GF-D8 (cell line): ENCODE measurements at places on chromosomes 13 and 19.

DNA sequence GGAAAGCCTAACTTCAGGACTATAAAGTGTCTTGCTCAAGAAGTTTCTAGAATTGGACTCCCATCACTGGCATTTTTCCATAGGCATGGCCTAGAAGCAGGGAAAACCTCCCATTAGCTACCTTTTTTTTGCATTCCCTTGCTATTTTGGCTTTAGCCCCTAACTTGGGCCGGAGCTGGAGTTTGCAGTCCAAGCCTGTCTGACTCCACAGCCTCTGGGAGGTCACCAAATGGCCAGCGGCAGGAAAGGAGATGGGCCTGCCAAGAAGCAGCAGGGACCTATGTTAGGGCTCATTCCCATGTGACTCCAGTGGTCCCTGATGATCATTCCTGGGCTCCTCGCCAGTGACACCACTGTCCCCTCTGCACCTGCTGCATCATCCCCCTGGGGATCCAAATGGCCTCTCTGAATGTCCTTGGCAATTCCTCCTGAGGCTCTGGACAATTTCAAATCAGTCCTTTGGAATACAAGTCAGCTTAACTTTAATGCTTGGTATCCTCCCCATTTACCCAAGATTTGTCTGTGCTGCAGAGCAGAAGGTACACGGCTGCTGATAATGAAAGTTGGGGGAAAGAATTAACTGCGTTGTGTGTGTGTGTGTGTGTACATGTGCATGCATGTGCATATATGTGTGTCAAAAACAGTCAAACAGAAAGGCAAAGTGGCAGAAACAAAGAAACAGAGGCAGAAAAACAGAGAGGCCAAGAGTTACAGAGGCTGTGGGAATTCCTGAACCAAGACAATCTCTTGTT is 69.8 kb upstream of the SERP2 start:
- no peak for DNase-seq

DNA sequence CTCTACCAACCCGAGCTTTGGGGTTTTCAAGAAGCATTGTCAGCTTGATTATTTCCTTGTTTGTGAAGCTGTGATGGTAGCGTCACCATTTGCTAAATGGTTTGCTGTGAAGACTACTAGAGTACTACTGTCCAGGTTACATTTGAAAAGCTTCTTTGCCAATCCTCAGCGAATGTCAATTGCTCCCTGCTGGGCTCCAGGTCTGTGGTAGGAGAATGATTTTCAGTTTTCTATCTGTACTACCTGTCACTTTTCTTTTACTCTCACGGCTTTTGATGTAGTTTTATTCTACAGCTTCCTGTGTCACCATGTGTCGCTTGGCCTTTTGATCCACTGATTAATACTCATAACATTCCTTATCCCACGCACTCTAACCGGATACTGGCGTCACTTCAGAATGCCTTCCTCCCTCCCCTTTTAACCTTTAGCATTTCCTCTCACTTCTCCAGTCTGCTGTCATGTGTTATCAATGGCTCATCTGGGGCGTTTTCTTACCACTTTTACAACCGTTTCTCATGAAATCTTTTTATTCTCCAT is 7.5 kb upstream of the GPR183 start:
- no peak for DNase-seq

DNA sequence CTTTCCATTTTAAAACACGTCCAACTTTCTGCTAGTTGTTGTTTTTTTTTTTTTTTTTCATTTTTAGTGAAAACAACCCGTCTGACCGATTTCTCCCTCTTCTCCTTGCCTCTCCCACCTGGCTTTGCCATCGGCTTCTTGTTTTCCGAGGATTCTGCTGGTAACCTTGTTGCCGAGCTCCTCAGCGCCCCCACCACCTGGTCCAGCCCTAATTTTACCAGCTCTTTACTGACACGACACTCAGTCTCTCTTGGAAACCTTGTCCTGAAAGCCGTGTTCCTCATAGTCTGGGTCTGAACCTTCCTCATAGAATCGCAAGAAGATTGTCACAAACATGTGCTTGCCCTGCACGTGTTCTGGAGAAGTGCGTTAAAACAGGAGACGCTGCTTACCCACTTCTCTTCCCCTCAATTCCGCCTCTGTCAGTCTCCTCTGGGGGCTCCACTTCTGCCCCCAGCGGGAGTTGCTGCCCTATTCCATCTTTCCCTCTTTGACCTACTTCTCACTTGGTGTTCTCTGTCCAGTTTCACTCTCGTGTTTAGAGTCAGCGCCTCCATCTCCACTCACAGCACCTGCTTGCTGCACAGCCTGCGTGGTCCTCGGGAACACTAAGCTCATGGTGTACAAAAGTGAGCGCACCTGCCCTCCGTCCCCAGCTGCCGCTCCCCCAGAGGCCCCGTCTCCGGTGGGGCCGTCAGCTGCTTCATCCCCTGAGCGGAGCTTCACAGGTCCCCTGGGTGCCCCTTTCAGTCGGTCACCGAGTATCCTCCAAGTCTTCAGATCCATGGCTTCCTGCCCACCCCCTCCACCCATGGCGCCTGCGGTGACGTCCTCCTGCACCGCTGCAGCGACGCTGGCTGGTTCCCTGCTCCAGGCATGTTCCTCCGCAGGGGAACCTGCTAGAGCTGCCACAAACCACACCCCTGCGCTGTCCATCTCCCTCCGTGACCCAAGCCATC is 65.1 kb downstream of the TM9SF2 start:
- DNase-seq: no peak

- DNase-seq: no peak
These were observed 22.0 kb downstream of the NDFIP2 start for GRCh38 chr13:79502859-79503468.

DNA sequence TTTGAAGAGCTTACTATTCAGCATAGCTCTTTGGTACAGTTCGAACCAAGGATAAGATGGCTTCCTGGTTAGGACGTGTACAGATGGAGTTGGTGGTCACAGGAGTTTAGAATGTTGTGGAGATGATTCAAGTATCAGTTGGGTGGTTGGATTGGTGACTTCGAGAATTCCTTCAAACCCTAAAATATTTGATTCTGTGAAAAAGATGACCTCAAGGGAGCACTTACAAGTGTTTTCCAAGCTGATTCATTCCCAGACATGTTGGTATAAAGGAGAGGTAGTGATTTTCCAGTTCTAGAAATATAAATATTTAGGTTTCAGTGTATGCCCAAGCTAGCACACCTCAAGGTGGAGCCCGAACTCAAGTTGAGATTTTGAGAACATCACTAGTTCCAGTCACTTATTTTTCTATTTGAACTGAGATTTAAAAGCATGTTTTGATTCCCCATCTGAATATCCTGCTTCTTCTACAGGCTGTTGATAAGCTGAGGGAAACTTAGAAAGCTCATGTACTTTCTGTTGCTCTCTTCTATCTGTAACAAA is 306.1 kb downstream of the DCT start:
- DNase-seq: no peak

DNA sequence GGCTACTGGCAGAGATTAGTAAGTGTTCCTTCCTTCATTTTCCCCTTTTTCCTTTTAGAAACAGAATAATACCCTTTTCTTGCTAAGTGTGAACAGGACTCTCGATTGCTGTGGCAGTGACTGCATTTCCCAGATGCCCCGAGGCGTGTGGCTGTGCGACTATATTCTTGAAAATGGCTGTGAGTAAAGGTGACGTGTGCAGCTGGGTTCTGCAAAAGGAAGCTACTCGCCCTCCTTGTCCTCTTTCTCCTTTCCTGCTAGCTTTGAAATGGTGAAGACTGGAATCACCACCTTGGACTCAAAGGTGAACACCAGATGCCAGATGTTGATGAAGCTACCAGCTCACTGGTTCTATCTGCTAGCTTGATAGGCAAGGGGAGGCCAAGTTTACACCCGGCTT is 121.4 kb downstream of the MIPEP start:
- DNase-seq: no peak

DNA sequence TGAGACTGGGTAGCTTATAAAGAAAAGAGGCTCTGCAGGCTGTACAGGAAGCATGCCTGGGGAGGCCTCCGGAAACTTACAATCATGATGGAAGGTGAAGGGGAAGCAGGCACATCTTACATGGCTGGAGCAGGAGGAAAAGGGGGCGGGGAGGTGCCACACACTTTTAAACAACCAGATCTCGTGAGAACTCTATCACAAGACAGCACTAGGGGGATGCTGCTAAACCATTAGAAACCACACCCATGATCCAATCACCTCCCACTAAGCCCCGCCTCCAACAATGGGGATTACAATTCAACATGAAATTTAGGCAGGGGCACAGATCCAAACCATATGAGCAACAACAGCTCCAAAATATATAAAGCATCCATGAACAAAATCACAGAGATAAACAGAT is 46.5 kb upstream of the GTF2F2 start:
- no peak for DNase-seq

GRCh38 chr19:41298348-41298964 is 11.5 kb upstream of the CCDC97 start:
- DNase-seq: peak; percentile 47

DNA sequence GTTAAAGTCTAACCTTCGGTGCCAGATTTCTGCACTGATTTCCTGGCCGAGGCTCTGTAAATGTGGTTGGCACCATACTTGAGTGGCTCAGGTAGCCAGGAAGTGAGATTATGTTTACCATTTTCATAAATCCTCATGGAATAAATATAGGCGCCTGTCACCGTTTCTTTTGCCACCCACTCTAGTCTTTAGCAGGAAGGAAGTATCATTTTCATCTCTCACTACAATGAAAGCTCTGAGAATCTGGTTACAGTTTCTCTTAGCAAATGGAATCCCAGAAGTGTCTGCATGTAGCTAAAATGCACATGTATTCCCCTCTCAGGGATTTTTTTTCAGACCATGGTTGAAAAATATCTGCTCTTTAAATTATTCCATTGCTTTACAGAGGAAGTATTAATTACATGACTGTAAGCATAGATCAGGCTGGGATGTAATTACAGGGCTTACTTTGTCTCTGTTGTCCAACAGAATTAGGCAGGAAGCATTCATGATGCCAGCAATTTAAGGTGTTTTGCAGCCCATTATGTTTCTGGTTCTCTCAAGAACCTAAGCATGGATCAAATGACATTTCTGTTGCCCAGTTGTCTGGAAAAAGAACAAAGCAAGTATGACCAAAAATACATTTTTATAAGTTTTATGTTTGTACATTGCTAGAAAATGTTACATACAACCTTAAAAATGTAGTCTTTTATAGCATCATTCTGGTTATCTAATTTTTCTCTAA is 221.7 kb upstream of the SPRY2 start:
- no peak for DNase-seq

GRCh38 chr13:19632915-19633478 is 462 bp upstream of the MPHOSPH8 start:
- peak; percentile 85 for DNase-seq

DNA sequence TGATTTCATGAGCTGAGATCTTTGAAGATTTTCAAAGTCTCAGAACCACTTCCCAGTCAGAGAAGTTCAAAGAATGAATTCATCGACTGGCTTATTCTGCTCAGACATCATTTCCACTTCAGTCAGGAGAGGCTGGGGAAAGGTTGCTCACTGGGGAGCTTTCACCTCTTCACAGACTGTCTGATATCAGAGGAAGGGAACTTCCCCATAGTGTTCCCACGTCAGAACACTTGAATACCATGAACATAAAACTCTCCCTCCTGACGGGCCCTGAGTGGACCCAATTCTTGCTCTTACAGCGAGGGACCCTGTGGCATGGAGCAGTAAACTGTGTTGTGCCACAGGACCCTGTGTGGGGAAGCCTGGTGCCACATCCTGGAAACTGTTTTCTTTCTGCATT is 492.6 kb downstream of the COG6 start:
- no peak for DNase-seq

DNA sequence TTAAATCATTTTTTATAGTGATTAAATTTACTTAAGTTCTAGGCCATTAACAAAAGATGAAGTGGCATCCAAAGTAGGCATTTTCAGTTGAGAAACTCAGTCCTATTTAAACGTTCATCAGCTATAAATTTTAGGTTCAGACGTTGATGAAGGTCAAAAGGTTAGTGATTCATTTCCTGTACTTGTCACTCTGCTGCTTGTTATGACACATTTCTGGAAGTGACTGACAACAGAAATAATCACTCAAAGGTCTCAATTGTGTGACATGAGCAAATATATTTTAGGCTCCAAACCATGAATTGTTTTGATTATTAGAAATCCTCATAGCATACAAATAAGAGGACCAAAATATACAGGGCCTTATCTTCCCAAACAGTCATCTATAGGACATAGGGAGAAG is 10.3 kb upstream of the EDNRB start:
- no peak for DNase-seq

GRCh38 chr13:35473206-35473775 is 3.2 kb downstream of the MAB21L1 start:
- no peak for DNase-seq

GRCh38 chr13:27044837-27045570 is 126.6 kb downstream of the USP12 start:
- peak; percentile 60 for DNase-seq

GRCh38 chr13:114151565-114152284 is 19.3 kb upstream of the RASA3 start:
- no peak for DNase-seq

DNA sequence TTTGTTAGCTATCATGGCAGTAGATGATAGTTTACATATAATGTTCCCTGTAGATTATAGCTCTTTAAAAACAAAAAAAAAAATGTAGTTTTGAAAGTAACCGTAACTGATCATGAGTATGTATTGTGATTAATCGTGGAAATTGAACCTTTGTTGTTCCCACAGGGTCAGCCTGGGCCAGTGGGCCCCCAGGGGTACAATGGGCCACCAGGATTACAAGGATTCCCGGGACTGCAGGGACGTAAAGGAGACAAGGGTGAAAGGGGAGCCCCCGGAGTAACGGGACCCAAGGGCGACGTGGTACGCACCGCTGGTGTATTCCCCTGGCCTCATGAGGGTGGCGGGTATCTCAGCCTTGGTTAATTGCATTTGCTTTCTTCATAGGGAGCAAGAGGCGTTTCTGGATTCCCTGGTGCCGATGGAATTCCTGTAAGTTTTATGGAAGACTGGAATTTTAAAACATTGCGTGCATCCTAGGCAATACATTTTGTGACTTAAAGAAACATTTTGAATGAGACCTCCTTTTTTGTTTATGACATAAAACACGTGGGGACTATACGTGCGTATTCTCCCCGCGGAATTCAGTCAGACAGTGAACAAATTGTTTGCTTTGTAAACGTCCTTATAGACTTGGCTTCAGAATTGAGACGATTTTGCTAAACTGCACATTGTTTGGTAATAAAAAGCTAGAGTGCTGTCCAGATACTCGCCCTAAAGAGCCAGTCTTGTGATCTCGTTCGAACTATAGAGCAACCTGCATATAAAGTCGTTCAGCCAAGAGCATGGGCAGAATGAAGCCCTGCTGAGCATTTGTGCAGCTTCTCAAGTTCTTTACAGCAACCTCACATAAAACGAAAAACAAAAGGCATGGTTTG is 117.7 kb downstream of the COL4A2 start:
- DNase-seq: no peak

DNA sequence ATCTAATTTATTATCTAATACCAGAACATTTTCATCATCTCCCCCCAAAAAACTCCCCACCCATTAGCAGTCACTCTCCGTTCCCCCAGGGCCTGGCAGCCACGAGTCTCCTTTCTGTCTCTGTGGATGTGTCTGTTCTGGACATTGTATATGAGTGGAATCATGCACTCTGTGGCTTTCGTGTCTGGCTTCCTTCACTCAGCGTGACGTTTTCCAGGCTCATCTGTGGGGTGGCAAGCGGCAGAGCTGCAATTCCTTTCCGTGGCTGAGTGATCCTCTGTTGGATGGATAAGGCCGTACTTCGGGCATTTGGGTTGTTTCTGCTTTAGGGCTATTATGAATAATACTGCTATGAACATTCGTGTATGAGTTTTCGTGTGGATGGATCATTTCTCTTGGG is 3.1 kb downstream of the AP2S1 start:
- DNase-seq: no peak

- DNase-seq: peak; percentile 80
These were observed 22.8 kb upstream of the ZBTB7A start for GRCh38 chr19:4089400-4089908.
